ENCODE measurements at places on chromosomes 7 and 10.
A peak's percentile ranks its signal among the peaks of the same experiment; 100 is the strongest.

- DNase-seq, result no peak
Observed at GRCh38 chr7:4399596-4399995, 282.5 kb upstream of the FOXK1 start.

DNA sequence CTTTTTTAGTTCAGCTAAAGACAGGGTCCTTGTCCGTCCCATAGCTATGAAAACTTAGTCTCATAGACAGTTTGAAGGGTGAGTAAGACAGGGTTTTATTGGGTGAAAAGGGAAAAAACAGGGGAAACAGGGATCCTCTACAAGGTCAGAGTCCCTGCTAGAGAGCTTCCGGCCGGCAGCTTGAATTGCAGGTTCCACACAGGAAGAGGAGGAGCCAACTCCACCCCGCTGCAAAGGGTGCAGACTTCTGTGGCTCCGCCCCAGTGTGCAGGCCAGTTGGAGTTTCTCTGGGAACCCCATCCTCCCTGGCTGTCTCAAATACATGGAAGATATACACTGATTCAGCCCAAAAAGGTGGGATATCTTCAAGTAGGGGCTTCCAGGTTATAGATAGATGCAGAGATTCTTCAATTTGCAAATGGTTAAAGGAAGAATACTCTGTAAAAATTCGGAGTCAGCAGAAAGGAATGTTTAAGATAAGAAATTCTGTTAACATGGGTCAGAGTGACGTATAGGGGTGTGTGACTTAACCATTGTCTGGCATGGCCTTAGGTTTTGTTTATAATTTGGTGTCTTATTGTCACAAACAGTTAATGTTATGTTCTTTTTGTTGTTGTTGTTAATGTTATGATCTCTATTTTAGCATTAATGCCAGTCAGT lies 34.6 kb upstream of the HECW1 start:
- DNase-seq, result peak; percentile 47

DNA sequence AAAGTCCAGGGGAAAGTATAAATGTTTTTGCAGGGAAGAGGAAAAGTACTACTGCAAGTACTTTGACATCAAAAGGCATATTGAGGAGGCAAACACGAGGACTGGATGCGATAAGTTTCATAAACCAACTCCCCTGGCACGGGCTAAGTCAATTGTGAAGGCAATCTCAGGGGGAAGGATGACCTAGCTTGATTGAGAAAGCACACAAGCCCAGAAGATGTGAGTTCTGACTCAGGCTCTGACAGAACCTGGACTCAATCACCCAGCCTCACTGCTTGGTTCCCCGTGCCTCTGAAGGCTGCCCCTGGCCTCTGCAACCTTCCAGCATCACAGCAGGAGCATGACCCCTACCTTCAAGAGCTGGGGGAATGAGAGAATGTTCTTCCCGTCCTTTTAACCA lies 93.2 kb upstream of the ZNF438 start:
- DNase-seq, result no peak

- DNase-seq, result peak; percentile 70
Observed at GRCh38 chr7:47088329-47089067, 493.4 kb downstream of the TNS3 start.

Data from EL (cell line).